Thoracic aorta (tissue), 2 donors: ENCODE measurements at places on chromosomes 1 and 21.

DNA sequence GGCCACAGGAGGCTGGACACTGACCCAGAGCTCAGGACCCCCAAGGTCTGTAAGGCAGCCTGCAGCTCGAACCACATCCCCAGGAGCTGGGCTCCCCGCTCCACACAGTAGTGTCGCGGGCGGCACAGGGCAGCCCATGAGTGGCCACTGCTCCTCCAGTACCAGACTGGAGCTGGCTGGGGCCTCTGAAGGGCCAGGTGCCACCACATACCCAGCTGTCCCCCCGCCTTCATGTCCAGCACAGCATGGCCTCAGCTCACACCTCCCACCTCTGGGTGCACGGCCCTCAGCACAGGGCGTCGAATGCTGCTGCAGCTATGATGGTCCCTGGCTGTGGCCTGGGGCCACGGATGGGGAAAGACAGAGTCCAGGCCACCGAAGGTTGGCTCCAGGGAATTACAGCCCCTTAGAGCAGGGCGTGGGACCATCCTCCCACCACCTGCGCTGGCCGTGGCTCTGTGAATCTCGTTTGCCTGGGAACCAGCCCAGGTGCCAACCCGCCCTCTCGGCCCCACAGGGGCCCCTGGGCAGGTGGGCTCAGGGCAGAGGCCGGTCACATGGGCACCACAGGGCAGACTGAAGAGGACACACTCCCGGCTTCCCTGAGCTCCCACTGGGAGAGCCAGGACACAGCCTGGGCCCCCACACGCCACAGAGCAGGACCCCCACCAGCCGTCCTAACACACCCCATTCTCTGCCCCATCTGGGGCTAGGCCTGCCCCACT lies 2.1 kb upstream of the TNFRSF4 start:
- DNase-seq = no peak

DNA sequence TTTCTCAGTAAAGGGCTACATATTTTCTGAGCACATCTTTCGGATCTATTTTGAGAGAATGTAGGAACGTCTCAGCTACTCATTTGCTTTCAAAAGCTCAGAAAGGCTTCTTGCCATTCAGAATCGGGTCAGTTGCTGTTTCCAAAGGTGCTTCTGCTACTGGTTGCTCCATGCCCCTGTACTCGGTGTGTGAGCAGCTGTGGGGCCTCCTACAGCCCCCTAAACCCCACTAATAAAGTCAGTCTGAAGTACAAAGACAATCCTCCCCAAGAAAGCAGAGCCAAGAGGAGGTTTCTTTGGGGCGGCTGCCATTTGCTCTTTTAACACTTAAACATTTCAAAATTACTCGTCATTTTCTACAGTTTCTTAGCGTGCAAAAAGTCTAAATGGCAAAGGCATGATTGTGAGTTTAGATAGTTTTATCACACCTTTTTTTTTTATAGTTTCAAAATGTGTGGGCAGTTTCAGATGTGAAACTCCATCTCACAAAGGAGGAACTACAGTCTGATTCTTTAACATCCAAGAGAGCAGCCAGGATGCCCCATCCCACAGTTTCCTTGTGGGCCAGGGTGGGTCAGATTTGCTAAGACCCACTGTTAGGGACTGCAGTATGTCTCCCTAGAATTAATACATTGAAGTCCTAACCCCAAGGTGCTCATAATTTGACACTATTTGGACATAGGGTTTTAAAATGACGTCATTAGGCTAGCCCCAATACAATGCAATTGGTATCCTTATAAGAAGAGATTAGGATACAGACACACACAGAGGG lies 4.1 kb downstream of the RUNX1 start:
- DNase-seq = no peak

- no peak for DNase-seq
These were observed 5.4 kb downstream of the FOXO6 start for GRCh38 chr1:41366455-41367287.

GRCh38 chr1:60133000-60133673 lies 59.6 kb upstream of the C1orf87 start:
- no peak for DNase-seq

- no peak for DNase-seq
These were observed 4.1 kb upstream of the IRF2BP2 start for GRCh38 chr1:234614081-234614489.

DNA sequence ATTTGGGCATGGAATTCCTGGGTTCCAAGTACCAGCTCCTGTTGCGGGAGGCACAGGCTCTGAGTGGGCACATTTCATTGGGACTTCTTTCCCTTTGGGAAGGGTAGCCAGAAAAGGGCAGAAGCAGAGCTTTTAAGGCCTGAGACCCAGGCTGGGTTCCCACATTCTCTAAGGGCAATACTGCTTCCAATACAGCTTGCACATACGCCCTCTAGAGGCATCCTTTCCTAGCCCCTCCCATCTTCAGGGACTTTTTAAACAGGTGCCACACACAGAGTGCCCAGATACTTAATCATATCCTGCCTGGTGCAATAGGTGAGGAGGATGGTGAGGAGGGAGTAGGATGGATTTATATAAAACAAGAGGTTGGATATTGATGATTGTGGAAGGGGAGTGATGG lies 5.7 kb downstream of the GPR88 start:
- no peak for DNase-seq

GRCh38 chr1:201937624-201938213 lies 8.6 kb downstream of the LMOD1 start:
- DNase-seq = no peak

- DNase-seq = no peak
These were observed 247.3 kb downstream of the FOXD2 start for GRCh38 chr1:47684964-47685762.

DNA sequence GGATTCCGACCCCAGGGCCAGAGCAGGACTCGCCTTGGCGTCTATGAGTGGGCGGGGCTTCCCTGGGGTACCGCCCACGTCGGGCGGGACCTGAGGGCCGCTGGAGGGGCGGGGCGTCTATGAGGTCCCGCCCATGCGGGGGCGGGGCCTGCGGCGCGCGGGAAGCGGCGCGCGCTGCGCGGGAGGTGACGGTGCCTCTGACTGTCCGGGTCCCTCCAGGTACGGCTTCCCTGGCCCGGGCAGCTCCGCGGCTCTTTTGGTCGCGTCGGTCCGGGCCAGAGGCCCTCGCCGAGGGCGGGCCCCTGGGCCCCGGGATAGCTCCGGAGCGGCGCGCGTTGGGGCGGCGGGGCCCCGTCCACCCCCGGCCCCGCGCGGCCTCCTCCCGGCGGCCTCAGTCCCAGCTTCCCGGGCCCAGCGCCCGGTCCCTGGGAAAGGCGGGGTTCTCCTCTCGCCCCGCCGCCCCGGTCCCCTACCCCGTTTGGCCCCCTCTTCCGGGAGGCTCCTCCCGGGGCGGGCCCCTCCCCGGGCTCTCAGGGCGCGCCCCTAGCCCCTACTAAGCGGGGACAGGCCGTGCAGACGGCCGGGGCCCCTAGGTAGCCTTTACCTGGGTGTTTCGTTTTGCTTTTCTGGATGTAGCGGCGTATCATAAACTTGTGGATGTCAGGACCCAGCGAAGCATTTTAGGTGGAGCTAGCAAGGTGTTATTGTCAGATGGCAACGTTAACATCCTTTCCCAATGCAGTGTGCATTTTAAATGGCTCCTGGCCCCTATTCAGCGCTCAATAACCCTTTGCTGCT lies at the start of gene CHAF1B:
CHAF1B (plus strand) TSS at position 160 of the 798 bp plus-strand sequence. CDS start 745 bp downstream, outside the sequence.
- DNase-seq = no peak

DNA sequence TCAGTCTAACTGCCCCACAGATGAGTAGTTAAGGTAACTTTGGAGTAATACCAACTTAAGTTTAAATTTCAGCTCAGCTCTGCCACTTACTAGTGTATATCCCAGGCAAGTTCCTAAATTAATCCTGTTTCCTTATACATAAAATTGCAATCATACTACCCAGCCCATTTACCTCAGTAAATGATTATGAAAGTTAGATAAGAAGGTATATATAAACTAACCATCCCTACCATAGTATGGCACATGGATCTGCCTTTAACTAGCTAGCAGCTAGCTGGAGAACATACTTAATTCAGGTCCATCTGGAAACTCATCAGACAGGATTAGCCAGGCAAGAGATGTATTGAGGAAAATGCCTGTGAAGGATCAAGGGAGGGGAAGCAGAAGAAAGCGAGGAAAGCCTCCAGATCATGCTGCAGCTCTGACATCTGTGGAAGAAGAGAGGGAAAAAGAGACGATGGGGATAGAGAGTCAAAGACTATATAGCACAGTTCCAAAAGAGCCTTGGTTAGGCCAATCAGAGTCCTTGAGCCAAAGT lies 8.0 kb upstream of the JAK1 start:
- no peak for DNase-seq

- DNase-seq = no peak
These were observed 52.5 kb downstream of the RWDD3 start for GRCh38 chr1:95286479-95286878.

GRCh38 chr1:187264995-187265602 lies 436.4 kb downstream of the PLA2G4A start:
- DNase-seq = no peak

- no peak for DNase-seq
These were observed 5.2 kb upstream of the FAM89A start for GRCh38 chr1:231045286-231045685.

DNA sequence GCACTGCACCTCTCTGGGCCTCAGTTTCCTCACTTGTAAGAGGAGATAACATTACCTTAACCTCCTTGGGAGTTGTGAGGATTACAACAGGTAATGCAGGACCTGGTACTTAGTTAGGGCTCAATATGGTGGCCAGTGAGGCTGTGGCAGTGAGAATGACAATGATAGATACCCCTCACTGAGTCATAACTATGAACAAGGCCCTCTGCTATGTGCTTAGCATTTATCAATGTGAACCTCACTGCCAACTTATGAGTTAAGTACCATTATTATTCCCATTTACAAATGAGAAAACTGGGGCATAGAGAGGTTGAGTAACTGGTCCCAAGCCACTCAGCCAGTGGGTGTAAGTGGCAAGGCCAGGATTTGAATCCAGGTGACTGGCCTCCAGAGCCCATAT lies 64.4 kb downstream of the HMGB4 start:
- no peak for DNase-seq

GRCh38 chr1:52651904-52652303 lies 18.9 kb downstream of the SHISAL2A start:
- no peak for DNase-seq

- no peak for DNase-seq
These were observed 121.7 kb downstream of the DTL start for GRCh38 chr1:212157252-212157651.

DNA sequence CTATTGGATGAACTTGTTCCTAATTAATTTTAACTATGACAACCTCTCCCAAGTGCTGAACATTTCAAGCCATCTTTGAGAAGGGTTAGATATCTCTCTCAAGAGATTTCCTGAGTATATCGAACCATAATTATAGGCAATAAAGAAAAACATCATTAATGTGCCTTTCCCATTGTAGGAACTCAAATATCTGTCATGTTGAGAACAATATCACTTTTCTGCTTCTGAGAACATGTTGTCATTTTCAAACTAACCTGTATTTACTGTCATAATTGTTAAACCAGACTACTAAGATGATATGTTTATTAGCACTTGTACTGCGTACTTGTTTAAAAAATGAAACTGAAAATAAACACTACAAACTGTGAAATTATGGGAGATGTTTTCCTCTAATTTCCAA lies 4.3 kb downstream of the EPS15 start:
- DNase-seq = no peak

DNA sequence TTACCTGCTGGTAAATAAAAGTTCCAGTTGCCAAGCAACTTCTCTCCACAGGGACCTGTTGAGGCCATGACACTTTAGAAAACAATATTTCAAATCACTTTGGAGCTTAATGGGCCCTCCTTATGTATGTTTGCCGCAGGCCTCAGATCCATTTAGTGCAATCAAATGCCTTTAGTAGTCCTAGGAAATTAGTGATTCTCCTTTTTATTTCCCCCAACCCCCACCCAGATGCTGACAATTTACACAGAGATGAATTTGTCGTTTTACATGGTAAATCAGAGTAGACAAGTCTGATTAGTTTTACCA lies 83.6 kb downstream of the CLIC4 start:
- DNase-seq = no peak

DNA sequence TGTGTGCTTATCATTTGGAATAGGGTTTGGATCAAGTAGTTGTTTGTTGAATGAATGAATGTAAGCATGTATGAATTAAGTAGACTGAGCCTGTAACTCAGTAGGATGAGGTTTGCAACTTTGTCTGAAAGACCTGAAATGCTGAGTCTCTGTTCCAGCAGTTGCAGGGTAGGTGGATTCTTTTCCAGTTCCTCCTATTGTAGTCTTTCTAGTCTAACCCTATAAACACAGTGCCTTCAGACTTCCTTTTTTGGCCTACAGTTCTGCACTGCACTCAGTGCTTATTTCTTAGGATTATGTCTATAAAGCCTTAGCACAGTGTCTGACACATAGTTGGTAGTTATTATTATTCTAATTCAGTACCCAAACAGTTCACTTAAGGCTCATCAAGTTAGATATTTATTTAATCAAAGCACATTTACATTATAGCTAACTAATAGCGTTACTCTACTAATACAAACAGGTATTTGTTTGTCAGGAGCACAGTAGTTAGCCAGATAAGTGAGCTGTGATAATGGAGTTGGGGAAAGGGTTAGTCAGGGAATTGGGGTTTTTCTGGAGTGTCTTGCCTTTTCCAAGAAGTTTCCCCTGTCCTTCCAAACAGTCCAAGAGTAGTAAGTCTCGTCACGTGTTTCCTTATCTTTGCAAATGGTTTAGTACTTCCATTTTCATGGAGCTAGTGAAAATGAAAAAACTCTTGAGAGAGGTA lies 45.0 kb downstream of the ABCD3 start:
- DNase-seq = no peak

GRCh38 chr1:3816331-3817137 lies 20.2 kb upstream of the LRRC47 start:
- no peak for DNase-seq

- no peak for DNase-seq
These were observed 12.3 kb downstream of the MYOC start for GRCh38 chr1:171640225-171640624.

GRCh38 chr21:31136891-31137290 lies 98.6 kb upstream of the KRTAP19-8 start:
- no peak for DNase-seq

DNA sequence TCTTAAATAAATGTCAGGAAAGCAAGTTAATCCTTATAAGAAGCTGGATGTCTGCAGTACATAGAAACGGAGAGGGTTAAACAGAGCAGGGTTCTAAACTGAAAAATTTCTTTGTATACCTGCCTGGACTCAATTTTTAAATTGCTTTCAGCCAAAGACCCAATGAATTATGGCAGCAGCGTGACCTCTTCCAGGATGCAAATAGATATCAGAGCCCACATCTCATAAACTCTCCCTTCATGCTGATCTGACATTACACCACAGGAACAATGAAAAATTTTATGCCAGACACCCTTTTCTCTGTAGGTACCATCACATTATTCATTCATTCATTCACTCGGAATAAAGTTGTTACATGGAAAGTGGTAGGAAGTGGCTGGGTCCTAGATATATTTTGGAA lies 236.4 kb downstream of the NUF2 start:
- DNase-seq = no peak
